ENCODE measurements at places on chromosomes 1 and 21.

- no peak for DNase-seq
These were observed 118.8 kb downstream of the EPHB2 start for GRCh38 chr1:22829309-22829989.

- DNase-seq: no peak
These were observed 6.1 kb downstream of the SLFNL1 start for GRCh38 chr1:41015281-41015896.

- DNase-seq: peak; percentile 46
These were observed 3.9 kb downstream of the PRXL2B start for GRCh38 chr1:2590233-2591141.

- DNase-seq: peak; percentile 72
These were observed 31.4 kb downstream of the LY9 start for GRCh38 chr1:160827418-160827817.

DNA sequence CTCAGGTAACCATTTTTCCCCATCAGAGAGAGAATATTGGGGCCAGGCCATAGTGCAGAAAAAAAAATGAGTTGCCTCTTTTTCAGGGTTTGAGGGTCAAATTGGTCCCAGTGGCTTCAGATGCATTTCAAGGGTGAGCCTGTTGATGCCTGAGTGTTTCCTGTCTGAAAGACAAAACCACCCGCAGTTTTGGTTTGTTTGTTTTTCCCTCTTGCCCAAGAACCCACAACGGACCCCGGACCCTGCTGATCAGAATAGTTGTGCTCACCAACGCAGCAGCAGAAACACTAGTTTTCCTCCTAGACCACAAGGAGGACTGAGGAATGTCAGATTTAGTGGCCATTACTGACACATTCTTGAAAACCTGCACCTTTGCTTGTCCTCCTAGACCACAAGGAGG lies 1433.1 kb downstream of the PLA2G4A start:
- DNase-seq: no peak

GRCh38 chr1:25530186-25531081 lies 13.0 kb upstream of the LDLRAP1 start:
- no peak for DNase-seq

DNA sequence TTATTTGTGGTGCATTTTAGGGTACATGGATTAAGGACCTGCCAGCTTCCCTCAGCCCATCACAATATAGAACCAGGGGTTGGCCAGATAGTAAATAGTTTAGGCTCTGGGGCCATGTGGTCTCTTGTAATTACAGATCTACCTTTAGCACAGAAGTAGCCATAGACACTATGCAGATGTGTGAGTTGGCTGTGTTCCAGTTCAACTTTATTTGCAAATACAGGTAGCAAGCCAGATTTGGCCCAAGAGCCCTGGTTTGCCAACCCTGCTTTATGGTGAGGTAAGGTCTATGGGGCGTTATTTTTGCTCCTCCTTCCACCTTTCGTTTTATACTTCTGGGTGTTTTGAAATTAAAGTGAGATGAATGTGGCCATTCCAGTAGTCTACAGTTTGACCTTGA lies 48.7 kb downstream of the MRPS6 start:
- no peak for DNase-seq

DNA sequence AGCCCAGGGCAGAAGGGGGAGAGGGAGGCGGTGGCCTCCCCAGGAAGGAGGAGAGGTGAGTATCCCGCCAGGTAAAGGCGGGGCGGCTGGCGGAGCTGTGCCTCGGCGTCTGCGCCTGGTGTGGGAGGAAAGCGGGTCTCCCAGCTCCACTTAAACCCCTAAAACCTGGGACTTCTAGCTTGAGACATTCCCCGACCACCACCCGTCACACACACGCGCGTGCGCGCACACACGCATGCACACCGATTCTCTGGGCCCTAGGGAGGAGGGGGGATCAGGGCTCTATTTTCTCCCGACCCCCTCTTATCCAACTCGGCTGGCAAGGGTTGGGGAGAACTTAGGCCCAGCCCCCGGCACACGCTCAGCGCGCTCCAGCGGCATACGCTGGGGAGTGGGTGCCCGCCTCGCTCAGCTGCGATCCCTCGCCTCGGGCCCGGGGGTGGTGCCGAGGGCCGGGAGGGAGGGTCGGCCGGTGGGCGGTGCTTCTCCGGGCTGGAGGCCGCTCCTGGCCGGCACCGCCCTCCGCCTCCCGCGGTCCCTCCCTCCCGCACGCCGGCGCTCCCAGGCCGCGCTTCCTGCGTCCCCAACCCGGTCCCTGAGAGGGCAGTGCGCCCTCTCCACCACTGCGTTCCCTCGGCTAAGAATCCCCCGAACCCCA lies at the start of gene TMEM51:
TMEM51 (plus strand) TSS at position 564 of the 658 bp plus-strand sequence. CDS start 61,341 bp downstream, outside the sequence.
- peak; percentile 79 for DNase-seq

DNA sequence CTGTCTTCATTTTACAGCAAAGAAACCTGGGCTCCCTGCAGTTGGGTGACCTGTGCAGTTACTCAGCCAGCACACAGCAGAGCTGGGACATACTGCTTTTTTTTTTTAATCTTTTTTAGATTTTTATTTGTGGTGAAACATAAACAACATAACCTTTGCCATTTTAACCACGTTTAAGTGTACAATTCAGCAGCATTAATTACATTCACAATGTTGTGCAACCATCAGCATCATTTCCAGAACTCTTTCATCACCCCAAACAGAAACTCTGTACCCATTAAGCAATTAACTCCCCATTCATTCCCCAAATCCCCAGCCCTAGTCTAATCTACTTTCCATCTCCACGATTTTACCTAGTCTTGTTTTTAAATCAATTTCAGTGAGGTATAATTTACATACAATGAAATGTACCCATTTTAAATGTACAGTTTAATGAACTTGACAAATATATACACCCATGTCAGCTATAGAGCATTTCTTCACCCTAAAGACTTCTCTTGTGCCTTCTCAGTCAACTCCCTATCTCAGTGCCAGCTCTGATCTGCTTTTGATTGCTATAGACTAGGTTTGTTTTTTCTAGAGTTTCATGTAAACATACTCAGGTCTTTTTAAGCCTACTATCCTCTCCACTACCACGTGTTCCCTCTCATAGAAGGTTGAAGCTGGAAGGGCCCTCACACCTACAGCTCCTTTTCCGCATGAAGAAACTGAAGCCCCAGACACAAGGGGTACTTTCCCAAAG lies 37.8 kb upstream of the C8B start:
- no peak for DNase-seq

DNA sequence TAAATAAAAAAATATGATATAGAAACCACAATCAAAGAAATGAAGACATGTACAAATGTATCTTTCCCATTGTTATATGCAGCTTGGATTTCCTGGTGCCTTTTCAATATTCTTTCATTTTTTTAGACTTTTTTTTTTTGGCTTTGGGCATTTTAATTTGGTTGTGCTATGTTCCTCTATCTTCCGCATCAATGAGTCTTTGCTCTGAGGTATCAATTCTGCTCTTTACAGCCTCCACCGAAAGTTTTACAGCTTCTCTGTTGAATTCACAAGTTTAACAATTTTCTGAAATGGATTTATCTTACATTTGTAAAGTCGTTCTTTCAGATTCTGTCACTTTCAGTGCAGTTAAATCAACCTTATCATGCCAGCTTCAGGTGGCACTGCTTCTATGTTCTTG lies 50.5 kb downstream of the OMA1 start:
- no peak for DNase-seq

- no peak for DNase-seq
These were observed 228.8 kb downstream of the DISC1 start for GRCh38 chr1:231855361-231855760.

- no peak for DNase-seq
These were observed 253.2 kb upstream of the RRP15 start for GRCh38 chr1:218031901-218032300.

GRCh38 chr21:45954261-45954660 lies 27.3 kb upstream of the COL6A1 start:
- no peak for DNase-seq

DNA sequence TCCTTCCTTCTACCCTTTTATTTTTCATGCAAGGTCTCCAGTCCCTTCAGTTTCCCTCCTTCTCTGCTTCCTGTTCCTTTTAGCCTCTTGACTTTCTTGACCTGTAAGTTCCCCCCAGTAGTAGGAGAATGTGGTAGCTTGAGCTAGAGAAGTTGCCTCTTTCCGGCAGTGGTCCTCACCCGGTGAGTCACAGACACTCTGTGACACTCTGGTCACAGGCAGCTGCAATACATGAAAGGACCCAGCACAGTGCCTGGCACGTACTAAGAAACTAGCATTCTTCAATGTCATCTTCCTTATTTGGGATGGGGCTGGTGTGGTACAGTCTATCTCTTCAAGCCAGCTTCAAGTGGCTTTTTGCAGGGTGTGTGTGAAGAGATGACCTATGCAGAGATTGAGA lies 16.0 kb downstream of the PFKFB2 start:
- DNase-seq: no peak

DNA sequence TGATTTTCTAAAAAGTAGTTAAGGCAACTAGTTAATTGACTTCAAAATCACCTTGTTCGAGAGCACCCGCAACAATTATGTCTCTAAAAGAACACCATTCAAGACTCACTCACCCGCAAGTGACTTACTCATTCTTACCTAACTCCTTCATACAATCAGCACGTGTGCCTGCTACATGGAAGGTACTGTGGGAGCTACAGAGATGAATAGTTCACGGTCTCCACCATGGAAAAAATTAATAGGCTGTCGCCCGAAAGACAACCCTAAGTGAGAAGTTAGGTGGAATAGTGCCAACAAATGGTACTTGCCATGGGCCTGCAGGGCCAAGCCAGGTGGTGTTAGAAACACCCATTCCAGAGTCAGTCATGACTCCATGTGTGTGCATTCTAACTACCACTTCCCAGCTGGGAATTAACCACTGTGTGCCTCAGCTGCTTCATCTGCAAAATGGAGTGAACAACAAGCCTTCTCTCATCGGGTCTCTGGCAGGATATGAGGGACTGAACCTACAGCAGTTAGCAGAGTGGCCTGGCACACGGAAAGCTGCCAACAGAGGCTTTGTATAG lies 7.1 kb downstream of the SSBP3 start:
- no peak for DNase-seq

DNA sequence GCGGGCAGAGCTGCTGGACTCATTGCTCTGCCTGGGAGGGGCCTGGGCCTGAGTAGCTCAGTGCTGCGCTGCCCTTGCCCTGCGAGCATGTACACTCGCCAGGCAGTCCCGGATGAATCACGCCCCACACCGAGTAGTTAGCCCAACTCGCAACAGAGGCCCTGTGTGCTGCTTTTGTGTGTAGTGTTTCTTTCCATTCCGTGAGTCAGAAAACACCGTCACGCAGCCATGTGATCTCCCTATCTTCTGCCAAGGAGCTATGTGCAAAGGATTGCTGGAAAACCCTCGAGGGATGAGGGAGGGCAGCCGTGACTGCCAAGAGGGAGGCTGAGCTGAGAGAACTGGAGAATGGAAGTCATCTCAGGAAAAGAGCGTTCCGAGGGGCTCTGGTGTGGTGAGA lies 37.3 kb downstream of the NENF start:
- DNase-seq: no peak

DNA sequence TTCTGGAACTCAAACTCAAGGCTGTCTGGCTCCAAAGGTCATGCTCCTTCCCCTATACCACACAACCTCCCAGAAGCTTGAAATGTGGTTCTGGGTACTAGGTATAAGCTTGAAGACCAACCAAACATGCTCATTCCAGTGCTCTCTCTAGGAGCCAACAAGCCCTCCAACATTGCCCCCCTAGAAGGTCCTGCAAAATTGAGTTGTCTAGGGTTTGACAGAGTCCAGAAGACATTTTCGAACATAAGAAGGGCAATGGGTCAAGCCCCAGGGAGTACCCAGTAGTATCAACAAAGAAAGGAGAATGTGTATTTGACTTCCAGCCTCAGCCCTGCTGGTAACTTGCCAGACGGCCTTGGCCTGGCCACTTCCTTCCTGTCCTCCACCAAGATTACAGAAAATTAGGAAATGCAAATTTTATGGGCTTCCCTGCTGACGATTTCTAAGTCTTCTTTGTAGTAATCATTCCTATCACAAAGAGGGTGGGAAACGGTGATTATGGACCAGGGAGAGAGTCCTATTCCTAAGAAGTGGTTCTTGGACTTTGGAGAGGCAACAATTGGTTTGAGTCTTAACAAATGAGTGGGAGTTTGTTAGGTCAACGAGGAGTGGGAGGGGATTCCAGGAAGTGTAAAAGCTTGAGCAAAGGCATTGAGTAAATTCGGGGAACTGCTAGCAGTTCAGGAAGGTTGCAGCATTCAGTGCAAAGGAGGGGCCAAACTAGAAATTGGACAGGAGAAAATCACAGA lies 18.7 kb upstream of the SLAMF1 start:
- peak; percentile 84 for DNase-seq

- no peak for DNase-seq
These were observed 52.2 kb downstream of the SMYD2 start for GRCh38 chr1:214332946-214333798.

DNA sequence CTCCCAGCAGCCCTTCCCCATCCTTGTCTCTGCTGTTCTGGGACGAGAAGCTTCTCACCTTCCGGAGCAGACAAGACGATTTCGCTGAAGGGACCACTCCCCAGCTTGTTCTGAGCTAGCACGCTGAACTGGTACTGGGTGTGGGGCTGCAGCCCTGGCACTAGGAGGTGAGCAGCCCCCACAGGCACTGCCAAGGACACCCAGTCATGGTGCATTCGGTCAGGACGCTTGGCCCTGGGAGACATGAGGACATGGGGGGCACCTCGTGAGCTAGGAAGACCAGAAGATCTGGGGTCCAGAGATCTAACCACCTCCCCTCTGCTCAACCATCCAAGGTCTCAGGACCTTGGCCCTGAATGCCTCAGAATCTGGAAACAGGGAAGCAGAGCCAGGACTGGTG lies 5.3 kb upstream of the TAGLN2 start:
- no peak for DNase-seq

DNA sequence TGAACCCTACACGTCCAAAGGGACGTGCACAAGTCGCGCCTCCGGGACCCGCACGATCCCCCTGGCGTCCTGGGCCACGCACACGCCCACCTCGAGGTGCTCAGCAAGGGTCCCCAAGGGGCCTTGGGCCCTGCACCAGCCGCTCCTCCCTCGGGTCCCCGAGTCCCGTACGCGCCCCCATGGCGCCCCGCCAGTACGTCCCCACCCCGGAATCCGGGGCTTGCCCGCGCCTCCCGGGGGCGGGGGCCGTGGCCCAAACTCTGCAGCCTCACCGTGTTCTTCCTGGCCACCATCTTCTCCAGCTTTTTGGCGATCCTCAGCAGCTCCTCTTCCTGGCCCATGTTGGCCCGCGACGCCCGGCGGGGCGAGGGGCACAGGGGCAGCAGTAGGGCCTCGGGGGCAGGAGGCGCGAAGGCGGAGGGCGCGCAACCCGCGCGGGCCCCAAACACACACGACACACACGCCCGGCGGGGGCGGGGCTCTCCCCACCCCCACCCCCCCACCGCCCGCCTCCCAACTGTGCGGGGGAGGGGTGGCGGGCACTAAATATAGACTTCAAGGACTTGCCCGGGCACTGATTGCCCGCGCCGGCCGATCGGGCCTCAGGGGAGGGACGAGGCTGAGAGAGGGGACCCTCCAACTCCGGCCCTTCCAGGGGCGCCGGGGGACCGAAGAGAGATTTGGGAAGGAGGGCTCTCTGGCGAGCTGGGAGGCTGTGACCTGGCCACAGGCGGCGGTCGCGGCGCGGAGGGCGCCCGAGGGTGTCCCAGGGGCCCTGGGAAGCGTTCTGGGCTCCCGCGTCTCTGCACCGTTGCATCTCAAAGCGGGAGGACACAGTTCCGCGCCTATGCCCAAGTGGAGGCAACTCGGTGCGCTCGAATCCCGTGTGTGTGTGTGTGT lies at the start of gene TCEA3:
TCEA3 (minus strand) TSS at position 456 of the 900 bp plus-strand sequence; CDS start at position 341, 115 bp downstream.
- DNase-seq: peak; percentile 66
